ENCODE measurements at places on chromosomes 12 and 14. TPM values are rescaled to one million over a fixed set of nuclear protein-coding genes. Genes with fewer than 3 reads are reported as not detected.

The NKX2-1 gene
- total RNA-seq = not detected

The DIO2 gene
- total RNA-seq = not detected

The LRTM2 gene
- 0.10 TPM for total RNA-seq

The LRP1-AS gene
- not detected for total RNA-seq

The KLRC1 gene
- total RNA-seq = 6.4 TPM

The WIF1 gene
- not detected for total RNA-seq

The GIT2 gene
- 86.7 TPM for total RNA-seq

The IRAK4 gene
- total RNA-seq = 49.8 TPM

The SOS2 gene
- 70.8 TPM for total RNA-seq

The WNT5B gene
- not detected for total RNA-seq

The RNASE7 gene
- total RNA-seq = not detected

The IL26 gene
- total RNA-seq = 0.21 TPM

The ASPG gene
- 0.10 TPM for total RNA-seq

The IL31 gene
- not detected for total RNA-seq

The SLC5A8 gene
- not detected for total RNA-seq

The FSCB gene
- under 0.01 TPM for total RNA-seq

The GALNT6 gene
- 11.3 TPM for total RNA-seq

The KCNK13 gene
- total RNA-seq = 0.42 TPM

The VRTN gene
- total RNA-seq = not detected

The SPTLC2 gene
- 33.6 TPM for total RNA-seq

The TAS2R20 gene
- total RNA-seq = 2.6 TPM

The CTSG gene
- not detected for total RNA-seq

The OR4N5 gene
- total RNA-seq = not detected

The MYO1A gene
- 0.31 TPM for total RNA-seq

The EIF2S3B gene
- total RNA-seq = 19.1 TPM

The EGLN3 gene
- total RNA-seq = 2.3 TPM

The PSMA6 gene
- 153 TPM for total RNA-seq

The CLBA1 gene
- 0.94 TPM for total RNA-seq

The GPRC5A gene
- total RNA-seq = 1.6 TPM

The C3AR1 gene
- total RNA-seq = 10.3 TPM

The MIPOL1 gene
- total RNA-seq = 0.63 TPM

The KCNJ8 gene
- total RNA-seq = not detected

The ZDHHC22 gene
- total RNA-seq = not detected

The SLC4A8 gene
- total RNA-seq = 3.3 TPM

The OTX2 gene
- not detected for total RNA-seq

The KLHL42 gene
- total RNA-seq = 13.1 TPM

The MYG1 gene
- total RNA-seq = 20.4 TPM

The RNASE1 gene
- not detected for total RNA-seq

The COX8C gene
- not detected for total RNA-seq

The FOXG1 gene
- total RNA-seq = not detected

The CEP170B gene
- total RNA-seq = 1.0 TPM

The KRT2 gene
- total RNA-seq = 0.94 TPM

The DPPA3 gene
- not detected for total RNA-seq

The RASSF9 gene
- not detected for total RNA-seq

The FKBP4 gene
- total RNA-seq = 11.0 TPM

The CLEC4D gene
- total RNA-seq = 10.9 TPM

The INSM2 gene
- total RNA-seq = not detected

The ITGA5 gene
- 168 TPM for total RNA-seq

The GPR84 gene
- 49.4 TPM for total RNA-seq

The NFE2 gene
- 9.4 TPM for total RNA-seq

Data from mononuclear cell (primary cell).